ENCODE measurements at places on chromosomes 16 and 17.

- no peak for DNase-seq
These were observed 32.6 kb upstream of the ERN1 start for GRCh38 chr17:64162554-64162953.

GRCh38 chr17:51590071-51590656 lies 329.8 kb downstream of the UTP18 start:
- DNase-seq = no peak

DNA sequence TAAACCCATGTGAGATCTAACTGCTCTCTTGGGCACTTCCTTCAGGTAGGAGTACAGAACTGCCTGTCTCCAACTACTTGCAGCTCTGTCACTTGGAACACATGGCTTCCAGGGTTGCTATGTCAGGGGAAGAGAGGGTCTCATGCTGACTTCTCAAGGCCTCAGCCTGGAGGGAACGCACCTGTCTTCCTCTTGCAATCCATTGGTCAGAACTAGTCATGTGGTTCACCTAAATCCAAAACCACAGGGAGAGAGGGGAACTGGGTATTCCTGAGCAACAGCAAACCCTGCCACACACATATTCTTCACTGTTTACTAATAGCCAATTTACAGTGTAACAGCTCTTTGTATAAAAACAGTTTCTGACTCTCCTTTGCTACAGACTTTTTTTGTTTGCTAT lies 206.1 kb downstream of the KCNJ2 start:
- no peak for DNase-seq

GRCh38 chr17:79667746-79668145 lies 56.9 kb upstream of the RBFOX3 start:
- DNase-seq = no peak

DNA sequence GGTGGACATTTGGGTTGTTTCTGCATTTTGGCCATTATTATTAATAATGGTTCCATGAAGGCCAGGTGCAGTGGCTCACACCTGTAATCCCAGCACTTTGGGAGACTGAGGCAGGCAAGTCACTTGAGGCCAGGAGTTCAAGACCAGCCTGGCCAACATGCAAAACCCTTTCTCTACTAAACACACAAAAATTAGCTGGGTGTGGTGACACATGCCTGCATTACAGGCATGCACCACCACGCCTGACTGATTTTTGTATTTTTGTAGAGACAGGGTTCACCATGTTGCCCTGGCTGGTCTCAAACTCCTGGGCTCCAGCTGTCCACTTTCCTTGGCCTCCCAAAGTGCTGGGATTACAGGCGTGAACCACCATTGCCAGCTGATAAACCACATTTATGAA lies 58.5 kb downstream of the TNFRSF13B start:
- no peak for DNase-seq
